ENCODE measurements at places on chromosomes 7 and 10.

DNA sequence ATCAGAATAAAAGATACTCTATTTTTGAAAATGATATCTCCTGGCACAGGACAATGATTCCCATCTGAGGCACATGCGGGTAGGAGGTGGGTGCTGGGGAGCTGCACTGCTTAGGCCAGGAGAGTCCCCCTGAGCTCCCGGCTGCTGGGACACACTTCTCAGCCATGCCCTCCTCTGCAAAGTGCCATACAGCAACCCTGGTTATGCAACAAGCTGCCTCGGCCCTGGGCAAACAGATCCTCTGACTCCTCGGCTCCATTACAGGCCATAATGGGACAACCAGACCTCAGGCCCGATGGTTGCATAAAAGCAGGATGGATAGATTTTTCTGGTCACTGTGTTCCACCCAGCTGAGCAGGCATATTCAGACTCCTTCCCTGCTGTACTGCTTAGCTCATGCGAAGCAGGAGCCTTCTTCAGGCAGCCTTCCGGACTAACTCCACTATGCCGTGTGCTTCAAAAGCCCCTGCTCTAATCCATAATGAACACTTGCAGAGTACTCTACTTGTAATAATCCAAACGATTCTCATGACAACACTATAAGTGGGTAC lies 6.5 kb upstream of the LEP start:
- DNase-seq: no peak

GRCh38 chr10:15897287-15897686 lies 37.0 kb upstream of the MINDY3 start:
- DNase-seq: no peak

- no peak for DNase-seq
These were observed 4.0 kb upstream of the IGF2BP3 start for GRCh38 chr7:23474094-23474828.

GRCh38 chr7:17460665-17461064 lies 162.2 kb downstream of the AHR start:
- no peak for DNase-seq

- DNase-seq: no peak
These were observed 33.8 kb downstream of the VOPP1 start for GRCh38 chr7:55538538-55538937.

DNA sequence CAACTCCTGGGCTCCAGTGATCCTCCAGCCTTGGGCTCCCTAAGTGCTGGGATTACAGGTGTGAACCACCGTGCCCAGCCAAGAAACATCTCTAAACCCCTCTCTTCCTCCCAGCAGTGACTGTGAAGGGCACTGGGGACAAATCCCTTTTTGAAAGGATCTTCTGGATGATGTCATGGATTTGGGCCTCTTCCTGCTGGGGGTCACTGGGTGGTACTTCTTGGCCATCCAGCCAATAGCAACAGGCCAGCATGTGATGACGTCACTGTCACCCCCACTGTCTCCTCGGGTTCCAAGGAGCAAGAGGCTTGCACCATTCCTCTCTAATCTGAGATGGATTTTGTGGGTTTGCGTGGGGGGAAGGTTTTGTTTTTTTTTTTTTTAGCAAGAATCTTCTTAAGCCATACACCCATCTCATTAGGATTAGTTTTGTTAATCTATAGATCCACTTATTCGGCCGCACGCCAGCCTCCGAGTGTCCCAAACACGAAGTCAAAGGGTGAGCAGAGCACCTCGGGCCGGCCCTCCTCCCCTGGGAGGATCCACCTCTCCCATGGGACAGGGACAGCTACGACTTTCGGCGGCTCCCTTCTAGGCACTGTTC lies 29.4 kb upstream of the TNRC18 start:
- DNase-seq: no peak

GRCh38 chr7:4434306-4434705 lies 247.8 kb upstream of the FOXK1 start:
- DNase-seq: no peak

DNA sequence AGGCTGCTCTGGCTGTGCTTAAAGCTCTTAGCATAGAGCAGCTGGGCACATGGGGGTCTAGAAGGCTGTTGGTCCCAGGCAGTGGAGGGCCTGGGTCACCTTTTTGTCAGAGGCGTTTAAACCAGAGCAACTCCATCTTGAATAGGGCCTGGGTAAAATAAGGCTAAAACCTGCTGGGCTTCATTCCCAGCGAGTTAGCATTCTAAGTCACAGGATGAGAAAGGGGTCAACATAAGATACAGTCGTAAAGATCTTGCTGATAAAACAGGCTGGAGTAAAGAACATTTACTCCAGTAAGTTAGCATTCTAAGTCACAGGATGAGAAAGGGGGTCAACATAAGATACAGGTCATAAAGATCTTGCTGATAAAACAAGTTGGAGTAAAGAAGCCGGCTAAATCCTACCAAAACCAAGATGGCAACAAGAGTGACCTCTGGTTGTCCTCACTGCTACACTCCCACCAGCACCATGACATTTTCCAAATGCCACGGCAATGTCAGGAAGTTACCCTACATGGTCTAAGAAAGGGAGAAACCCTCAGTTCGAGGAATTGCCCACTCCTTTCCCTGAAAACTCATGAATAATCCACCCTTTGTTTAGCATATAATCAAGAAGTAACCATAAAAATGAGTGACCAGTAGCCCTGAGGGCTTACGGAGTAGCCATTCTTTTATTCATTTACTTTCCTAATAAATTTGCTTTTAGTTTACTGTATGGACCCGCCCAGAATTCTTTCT lies 96.8 kb upstream of the PCBD1 start:
- no peak for DNase-seq

DNA sequence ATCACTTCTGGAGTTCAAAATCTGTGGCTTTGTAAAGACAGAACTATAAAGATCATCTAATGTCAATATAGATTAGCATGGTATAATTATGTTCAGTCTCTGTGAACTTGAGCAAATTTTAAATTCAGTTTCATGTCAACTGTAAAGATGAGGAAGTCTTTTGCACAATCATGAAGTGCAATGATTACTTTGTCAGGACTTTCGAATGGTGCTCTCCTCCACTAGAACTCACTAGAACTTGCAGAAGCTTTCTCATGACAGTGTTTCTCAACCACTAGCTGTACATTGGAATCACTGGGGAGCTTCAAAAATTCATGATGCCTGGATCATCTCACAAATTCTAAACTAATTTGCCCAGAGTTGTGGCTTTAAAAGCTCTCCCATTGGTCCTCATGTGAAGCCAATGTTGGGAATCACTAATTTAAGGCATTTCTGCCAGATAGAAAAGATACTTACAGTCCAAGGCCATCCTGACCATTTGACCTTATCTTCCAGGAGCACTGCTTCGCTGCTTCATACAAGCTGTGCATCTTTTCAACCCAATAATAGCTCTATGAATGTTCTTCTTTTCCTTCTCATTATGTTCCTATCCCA lies 12.9 kb downstream of the OR2AE1 start:
- DNase-seq: no peak

DNA sequence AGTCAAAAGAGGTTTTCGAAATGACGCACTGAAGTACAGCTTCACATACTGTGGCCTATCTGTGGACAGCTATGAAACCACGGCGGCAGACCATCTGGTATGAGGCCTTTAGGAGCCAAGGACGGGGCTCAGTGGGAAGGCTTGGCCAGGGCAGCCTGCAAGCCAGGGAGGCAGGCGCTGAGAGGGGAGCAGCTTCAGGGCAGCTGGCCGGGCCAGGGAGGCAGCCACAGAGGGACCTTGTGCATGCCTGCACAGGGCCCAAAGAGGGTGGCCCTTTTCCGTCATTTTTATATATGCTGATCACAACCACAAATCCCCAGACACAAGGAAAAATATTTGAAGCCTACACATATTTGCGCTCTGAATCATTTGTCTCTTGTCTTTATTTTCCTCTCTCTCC lies 13.5 kb downstream of the CALD1 start:
- no peak for DNase-seq

- DNase-seq: no peak
These were observed 162.1 kb downstream of the TSPAN12 start for GRCh38 chr7:120695848-120696247.

DNA sequence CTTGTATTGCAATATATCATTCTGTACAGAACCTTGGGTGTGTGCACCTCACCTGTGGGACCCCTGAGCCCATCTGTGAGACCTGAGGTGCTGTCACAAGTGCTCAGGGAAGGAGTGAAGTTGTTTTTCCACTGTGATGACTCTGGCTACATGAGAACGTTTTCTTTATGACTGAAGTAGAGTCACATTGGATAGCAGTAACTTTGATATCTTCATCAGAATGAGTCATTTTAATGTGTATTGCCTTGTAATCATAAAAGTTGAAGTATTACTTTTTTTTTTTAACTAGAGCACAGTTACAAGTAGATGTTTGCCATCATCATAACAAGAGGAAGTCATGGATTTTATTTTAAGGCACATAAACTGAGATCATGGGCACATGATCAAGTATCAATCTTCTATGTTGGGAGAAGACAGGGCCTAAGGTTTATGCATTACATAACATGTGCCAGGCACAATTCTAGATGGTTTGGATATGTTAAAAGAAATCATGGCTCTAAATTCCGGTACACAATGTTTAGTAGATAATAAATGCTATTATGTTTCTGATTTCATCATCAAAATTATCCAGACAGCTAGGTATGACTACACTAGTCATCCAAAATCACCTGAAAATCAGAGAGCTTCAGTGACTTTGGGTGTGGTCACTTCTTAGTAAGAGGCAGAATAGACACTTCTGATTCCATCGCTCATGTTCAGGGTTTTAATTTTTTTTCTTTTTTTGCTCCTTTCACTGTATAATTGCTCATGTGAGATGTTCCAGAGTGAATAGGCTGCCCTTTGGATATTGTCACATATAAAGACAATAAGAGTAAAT lies 82.7 kb upstream of the KLF6 start:
- no peak for DNase-seq

DNA sequence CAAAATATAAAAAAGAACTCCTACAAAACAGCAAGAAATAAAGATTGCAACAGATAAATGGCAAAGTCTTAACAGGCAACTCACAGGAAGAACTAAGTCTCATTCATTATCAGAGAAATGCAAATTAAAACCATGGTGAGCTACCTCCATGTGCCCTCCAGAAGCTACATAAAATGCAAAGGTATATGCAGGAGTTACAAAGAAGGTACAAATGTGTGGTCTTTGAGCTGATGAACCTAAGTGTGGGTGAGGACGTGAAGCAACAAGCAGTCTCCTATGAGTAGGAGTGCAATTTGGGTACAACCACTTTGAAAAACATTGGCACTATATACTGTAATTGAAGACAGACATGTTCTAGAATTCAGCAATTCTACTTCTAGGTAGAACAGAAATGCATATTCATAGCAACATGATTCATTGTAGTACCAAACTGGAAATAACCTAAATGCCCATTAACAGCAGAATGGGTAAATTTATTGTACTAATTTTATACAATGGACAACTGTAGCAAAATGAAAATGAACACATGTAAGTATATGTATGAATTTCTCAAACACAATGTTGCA lies 61.6 kb upstream of the KCNMA1 start:
- DNase-seq: no peak

GRCh38 chr7:7913504-7913903 lies 55.1 kb upstream of the GLCCI1 start:
- no peak for DNase-seq

All from stimulated activated CD4-positive, alpha-beta T cell treated with anti-CD3 and anti-CD28 coated beads, TNF-alpha, amount 100 ng/mL, for 1 hour (primary cell).